Mucosa of descending colon (tissue), 3 donors: ENCODE measurements at places on chromosomes 13 and 19.

- DNase-seq: no peak
These were observed 185.7 kb downstream of the TEX29 start for GRCh38 chr13:111506125-111506524.

- DNase-seq: no peak
These were observed 40.7 kb upstream of the VWA8 start for GRCh38 chr13:42001580-42001979.

- no peak for DNase-seq
These were observed 50.2 kb upstream of the KLF2 start for GRCh38 chr19:16274447-16274846.

GRCh38 chr19:45152504-45153338, 8.1 kb downstream of the NKPD1 start:
- DNase-seq: peak; percentile 56

- DNase-seq: peak; percentile 73
These were observed 2.0 kb upstream of the USF2 start for GRCh38 chr19:35266520-35267352.

- peak; percentile 84 for DNase-seq
These were observed at the start of gene KATNAL1 for GRCh38 chr13:30307194-30307970. Gene KATNAL1 (minus strand): TSS chr13:30307551. CDS start chr13:30283777, 23,774 bp downstream.

DNA sequence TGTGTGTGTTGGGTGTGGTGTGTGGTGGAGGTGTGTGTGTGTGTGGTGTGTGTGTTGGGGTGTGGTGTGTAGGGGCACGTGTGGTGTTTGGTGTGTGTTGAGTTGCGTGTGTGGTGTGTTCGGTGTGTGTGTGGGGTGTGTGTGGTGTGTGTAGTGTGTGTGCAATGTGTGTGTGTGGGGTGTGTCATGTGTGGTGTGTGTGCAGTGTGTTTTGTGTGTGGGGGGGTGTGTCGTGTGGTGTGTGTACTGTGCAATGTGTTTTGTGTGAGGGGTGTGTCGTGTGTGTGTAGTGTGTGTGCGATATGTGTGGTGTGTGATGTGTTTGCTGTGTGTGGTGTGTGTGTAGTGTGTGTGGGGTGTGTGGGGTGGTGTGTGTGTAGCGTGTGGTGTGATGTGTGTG, 6.0 kb upstream of the KPTN start:
- no peak for DNase-seq

DNA sequence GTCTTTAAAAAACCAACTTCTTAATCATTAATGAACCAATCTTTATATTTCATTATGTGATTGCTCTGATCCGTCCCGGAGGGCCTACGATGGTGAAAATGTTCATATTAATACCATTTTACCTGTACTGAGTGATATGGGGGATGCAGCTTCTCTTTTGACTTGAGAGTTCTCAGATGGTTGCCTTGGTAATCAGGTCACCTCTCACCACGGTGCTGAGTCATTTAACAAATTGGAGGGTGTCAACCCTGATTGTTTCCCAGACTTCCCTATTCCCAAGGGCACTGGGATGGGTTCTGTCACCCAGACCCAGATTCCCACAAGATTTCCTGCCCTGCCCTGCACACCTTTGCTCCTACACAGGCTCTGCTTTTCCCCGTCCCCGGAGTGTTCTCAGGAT, 128.5 kb upstream of the TMTC4 start:
- no peak for DNase-seq

GRCh38 chr19:4583961-4584669, 24.6 kb upstream of the SEMA6B start:
- no peak for DNase-seq
